ENCODE measurements at places on chromosomes 11 and 22.

DNA sequence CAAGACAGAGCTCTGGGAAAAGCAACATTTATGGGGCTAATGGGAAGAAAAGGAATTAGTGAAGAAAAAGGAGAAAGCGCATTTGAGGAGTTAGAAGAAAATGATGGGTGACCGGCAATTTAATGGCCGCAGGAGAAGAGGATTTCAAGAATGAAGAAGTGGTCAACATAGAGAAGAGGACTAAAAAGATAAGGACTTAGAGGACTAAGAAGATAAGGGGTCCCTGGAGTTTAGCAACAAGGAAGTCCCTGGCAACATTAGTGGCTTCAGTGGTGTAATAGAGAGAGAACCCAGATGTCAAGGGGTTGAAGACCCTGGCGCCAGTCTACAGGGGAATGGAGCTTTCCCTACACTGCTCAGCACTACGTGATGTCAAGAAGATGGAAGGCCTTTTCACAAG lies 32.3 kb downstream of the WEE1 start:
- no peak for DNase-seq

DNA sequence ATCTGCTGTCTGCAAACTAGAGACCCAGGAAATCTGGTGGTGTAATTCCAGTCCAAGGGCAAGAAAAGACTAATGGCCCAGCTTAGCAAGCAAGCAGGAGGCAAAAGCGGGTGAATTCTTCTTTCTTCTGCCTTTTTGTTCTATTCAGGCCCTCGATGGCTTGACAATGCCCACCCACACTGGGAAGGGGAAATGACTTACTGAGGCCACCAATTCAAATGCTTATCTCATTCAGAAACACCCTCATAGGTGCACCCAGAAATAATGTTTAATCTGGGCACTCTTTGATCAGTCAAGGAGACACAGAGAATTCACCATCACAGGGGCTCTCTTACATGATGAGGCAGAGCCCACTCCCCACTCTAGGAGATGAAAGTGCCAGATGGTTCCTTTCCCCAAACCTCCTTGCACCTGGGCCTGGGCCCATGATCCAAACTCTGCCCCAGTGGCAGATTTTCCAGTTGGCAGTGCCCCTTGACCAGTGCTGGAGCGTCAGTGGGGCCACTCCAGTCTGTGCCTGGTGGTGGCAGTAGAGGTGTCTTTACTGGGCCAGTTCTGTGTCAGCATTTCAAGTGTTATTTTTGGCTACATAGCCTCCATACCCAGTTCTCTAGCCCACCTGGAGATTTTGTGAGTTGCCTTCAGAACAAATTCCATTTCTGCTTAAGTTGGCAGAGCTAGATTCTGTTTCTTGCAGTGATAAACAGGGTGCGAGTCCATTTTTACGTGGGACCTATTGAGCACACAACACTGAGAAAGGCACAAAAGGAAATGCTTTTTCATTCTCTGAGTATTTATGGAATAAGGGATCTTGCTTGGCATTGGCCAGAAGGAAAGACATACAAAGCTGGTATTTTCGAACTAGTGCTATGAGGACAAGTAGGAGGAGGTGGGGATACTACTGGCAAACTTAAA lies 7.5 kb downstream of the ELMOD1 start:
- no peak for DNase-seq

DNA sequence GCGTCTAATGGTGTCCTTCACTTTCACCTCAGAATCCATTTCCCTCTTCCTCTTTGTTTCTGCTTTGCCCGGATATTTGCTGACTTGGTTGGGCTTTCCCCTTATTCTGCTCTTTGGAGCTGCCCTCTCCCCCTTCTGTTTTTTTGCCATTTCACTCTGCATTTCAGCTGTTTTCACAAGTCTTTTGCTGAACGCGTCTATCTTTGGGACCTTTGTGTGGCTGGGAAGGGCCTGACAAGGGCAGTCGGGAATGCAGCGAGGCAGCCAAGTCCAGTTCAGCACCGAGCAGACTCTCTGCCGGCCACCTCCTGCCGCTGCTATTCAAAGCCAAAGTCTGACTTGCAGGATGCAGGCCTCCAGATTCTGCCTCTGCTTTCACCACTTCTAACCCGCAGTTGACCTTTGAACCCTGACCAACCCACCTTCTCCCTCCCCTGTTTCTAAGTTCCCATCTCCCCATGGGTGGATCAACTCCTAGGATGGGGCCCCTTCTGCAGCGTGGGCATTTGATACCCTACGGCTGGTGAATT lies 38.2 kb downstream of the FEZ1 start:
- DNase-seq = no peak

DNA sequence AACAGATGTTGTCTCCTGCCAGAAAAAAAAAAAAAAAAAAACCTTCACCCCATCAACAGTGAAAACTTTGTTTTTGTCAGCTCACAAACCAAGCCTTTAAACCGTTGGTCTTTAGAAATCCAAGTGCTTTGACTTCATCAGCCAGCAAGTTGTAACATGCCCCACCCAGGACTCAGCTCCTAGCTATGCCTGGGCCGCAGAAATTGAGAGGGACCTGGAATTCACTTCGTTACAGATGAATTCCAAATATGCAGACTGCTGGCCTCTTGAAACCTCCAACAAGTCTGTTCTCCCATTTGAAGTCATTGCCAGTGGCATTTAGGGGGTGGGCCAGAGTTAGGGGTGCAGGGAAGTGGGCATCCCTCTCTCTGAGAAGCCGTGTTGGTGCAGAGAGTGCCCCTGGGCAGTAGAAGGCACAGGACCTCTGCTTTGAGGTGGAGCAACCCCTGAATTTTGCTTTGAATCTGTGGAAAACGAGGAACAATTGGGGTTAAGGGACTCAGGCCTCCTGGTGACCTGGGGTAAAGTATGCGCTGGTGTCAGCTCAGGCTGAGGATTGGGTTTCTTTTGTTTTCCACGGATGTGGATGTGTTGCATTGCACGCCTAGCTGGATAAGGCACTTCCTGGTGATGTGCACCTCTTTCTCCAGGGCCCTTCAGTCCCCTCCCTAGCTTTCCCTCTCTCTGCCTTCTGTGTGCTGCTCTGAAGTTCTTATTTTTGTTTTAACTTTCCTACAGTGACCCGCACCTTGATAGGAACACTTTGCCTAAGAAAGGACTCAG lies 109.5 kb downstream of the DBX1 start:
- DNase-seq = no peak

- DNase-seq = no peak
Observed at GRCh38 chr11:112302226-112302868, 41.7 kb upstream of the PLET1 start.

DNA sequence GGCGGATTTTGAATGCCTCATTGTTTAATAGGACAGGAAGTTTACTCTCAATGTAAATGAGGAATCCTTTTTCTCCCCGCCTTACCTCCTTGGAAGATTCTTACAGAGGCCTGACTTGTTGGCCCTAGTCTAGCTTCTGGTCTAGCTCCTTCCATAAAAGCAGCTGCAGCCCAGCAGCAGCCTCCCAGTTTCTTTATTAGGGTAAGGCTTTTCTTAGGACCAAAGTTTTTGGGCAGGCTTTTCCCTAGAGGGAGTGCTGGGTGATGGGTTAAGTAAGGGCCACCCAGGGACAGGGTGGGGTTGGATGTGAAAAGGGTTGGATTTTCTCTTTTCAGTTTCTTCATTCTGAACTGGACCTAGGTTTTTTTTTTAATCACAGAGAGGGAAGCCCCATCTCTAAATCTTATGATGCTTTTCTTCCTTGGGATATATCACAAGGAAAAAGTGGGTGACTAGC lies 49.7 kb downstream of the LIF start:
- DNase-seq = no peak

DNA sequence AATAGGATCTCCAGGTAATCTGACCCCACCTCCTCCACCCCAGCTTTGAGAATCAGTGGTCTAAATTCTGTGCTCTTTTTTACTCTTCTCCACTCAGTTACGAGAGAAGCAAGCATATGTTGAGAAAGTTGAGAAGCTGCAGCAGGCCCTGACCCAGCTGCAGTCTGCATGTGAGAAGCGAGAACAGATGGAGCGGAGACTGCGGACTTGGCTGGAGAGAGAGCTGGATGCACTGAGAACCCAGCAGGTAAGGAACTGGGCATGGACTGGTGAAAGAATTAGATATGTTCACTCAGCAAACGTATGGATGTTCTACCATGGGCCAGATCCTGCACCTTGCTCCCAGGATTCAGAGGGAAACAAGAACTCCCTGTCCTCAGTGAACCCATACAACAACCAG lies 85.7 kb downstream of the AMOTL1 start:
- DNase-seq = no peak

DNA sequence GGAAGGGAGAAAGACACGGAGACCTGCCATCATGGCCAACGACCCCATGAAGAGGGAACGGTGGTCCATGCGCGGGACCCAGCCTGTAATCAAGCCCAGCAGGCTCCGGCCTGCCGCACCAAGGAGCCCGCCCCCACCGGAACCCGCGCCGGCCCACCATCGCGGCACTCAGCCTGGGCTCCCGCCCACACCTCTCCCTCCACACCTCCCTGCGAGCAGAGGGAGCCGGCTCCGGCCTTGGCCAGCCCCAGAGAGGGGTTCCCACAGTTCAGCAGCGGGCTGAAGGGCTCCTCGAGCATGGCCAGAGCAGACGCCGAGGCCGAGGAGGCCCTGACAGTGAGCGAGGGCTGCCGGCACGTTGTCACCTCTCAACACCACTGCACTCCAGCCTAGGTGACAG lies 1302.8 kb upstream of the CNTN5 start:
- no peak for DNase-seq

DNA sequence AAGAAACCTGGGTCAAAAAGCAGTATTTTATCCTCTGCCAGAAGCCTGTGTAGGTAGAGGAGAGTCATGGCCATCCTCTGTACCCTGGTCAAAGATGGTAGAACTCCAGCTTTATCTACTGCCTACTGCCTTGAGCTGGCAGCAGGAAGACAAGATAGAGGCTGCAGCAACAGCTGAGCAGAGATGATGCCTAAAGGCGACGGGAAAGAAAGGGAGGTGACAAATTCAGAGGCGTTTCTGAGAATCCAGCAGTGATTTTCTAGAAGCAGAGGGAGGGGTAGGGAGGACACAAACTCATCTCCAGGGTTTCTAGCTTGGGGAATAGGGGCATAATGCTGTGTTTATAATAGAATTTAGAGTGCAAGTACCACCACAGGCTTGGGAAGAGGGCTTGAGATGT lies 15.5 kb upstream of the C1QTNF4 start:
- no peak for DNase-seq

DNA sequence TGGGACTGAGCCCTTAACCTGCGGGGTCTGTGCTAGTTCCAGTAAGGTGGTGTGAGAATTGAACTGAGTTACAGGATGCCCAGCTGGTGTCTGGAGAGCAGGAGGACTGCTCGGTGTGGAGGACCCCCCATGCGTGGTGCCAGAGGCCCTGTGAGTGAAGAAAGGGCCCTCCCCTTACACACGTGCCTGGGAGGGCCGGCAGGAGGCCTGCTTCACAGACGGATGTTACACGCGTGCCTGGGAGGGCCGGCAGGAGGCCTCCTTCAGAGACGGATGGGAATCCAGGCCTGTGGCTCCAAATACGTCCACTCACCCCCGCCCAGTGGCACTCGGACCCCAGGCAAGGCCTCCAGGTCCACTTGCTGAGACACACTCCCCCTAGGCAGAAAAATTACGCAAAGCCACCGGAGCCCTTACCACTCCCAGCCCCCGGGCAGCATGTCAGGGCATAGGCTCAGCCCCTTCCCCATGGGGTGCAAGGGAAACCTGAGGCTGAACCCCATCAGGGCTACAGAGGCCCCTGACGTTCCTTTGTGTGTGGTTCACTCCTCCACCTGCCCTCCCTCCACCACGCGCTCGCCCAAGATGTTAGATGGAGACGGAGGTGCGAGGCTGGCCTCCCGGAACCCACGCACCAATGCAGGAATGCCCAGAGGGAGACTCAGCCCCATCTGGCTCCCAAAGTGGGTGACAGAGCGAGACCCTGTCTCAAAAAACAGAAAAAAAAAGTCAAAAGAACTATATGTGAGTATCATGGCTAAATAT lies 227.8 kb downstream of the BRD1 start:
- no peak for DNase-seq

GRCh38 chr11:8788616-8789015 lies 106.0 kb downstream of the RPL27A start:
- DNase-seq = no peak

DNA sequence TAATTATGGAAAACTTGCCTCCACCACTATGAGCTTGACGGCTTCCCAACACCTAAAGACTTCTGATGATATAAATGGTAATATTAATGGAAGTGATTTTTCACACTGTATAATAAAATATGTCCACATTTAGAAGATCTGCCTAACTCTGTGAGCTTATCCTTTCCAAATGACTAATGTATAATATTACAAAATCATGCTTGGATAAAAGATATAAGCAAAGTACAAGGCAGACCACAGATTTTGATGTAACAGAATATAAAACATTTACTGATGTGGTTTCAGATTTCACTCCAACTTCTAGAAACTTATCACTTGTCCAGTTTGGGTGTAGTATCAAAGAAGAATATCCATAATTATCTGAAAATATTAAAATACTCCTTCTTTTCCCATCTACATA lies 36.9 kb downstream of the GALNT18 start:
- DNase-seq = no peak

- no peak for DNase-seq
Observed at GRCh38 chr11:36056160-36056751, 112.4 kb downstream of the LDLRAD3 start.

- no peak for DNase-seq
Observed at GRCh38 chr11:9120664-9121468, 29.5 kb upstream of the SCUBE2 start.

DNA sequence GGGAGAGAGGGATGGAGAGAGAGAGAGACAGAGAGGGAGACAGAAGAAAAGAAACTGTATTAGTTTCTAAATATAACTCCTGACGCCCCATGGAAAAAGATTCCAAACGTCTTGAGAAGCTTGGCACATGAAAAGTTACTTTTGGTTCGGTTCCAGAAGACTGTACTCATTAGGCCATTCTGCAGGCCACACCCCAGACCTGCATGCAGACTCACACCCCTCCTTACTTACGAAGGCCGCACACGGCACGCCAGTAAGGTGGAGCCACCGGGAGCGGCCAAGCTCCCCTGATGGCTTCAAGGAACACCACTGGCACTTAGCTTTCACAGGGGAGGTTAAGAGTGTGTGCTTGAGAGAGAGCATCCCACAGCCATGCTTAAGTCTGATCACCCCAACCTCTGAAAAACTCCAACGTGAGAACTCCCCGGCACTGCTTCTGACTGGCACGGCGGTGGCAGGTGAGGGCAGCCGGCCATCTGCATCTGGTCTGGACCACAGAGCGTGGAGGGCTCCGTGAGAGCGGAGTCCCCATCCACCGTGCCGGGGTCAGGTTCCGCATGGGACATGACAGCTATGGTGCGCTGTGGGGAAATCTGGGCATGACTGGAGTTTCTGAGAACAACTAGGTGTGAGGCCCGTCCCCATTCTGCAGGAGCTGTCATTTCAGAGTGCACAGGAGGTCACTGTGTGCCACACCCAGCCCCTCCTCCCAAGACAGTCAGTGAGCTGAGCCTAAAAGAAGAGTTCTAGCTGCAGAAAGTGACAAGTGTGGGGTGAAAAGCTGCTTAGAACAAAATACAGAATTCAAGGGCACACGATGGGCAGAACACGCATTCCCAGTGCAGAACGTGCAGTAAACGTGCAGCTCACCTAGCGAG lies 62.4 kb downstream of the MYH9 start:
- no peak for DNase-seq

DNA sequence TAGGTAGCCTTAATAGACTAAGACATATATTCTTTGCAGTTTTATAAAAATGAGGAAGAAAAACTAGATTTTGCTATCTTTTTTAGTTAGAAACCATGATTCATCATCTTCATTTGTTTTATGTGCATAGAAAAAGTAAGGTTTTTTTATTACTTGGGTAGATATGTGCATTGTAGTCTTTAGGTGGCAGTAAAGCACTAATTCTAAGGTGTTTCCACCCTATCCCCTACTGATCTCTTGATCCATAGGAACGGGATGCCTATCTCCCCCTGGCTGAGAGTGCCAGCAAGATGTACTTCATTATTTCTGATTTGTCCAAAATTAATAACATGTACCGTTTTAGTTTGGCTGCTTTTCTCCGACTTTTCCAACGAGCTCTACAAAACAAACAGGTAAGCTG lies 148.1 kb downstream of the DYNC2H1 start:
- DNase-seq = no peak
